ENCODE measurements at places on chromosomes 7 and 10.

GRCh38 chr7:157140511-157140905, 1.8 kb downstream of the UBE3C start:
- DNase-seq = no peak

DNA sequence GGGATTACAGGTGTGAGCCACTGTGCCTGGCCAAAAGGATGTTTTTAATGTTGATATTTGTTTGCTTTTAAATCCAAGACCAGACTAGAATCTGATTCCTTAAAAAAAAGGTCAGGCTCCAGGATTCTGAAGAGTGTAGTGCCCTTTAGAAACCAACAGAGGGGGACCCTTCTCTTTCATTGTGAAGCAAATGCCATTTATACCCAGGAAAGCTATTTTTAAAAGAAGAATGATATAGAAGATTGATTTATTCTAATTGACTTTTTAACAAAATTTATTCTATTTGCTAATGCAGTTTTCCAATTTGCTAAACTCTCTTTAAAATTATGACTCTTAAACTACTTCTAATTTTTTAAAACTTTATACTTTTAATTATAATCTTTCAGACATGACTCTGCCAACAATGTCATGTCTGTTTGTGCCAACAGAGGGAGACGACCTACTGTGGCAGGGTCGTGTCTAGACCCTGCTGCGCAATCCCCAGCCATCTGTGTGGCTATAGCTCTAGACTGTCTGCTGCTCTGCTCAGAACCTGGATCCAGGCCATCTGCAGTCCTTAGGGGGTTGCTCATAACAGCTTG, 201.0 kb upstream of the IMMP2L start:
- DNase-seq = no peak

DNA sequence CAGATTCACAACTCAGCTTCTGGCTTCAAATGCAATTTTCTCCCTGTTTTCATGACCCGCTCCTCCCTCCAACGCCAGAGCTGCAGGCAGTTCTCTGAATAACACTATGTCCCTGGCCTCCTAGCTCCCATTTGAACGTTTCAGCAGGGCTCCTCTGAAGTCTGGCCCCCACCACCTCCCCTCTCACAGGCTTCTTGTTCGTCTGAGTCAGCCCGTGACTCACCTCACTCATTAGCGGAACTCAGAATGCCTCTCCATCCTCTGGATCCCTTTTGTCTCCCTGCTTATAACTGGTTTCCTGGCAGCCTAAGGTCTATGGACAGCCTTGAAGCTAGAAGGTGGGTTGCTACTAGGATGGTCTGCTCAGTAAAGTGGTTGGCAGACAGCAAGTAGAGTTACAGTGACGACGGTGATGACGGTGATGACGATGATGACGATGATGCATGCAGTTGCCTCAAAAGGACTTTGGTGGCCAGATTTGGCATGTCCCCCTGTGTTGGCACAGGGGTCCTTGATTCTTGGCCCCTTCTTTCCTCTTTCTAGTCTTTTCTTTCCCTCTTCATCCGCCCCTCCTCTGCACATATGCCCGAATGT, 83.3 kb upstream of the MKLN1 start:
- peak; percentile 62 for DNase-seq

GRCh38 chr7:2893411-2893861, 49.3 kb upstream of the GNA12 start:
- no peak for DNase-seq

- DNase-seq = no peak
Observed at GRCh38 chr10:59372543-59372942, 10.2 kb upstream of the FAM13C start.

DNA sequence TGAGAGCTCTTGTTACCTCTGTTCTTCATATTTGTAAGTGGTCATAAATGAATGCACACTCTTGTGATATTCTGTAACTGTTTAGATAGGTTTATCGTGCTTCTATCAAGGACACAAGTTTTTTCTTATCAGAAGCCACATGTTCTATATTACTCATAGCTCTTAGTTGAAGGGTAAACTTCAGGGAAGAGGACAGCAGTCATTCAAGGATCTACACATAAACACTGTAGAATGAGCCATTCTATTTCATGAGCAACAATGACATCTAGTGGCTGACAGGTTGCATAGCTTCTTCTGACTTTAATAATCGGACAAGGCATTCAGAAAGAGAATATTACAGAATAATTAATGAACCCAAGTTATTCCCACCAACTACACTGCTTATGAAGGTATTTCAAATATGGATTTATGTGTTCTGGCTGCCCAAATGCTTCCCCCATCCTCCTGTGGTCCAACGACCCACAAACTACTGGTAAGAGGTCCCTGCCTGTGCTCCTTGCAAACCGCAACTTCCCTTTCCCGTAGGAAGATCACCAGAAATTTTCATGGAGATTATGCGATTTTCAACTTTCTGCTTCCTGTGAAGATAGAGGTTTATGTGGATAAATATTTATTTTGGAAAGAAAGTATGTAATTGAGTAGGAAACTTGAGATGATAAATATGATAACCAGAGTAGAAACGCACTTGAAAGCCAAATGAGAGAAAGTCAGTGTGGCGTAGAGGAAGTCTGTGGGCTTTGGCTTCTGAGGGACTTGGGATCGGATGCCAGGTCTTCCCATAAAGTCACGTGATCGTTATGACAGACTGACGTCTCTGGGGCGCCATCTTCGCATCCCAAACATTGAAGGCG, 16.8 kb upstream of the ABCB5 start:
- peak; percentile 88 for DNase-seq

- DNase-seq = peak; percentile 45
Observed at GRCh38 chr7:108454674-108455550, 1.3 kb downstream of the NRCAM start.

GRCh38 chr7:127738859-127739258, 86.9 kb downstream of the SND1 start:
- no peak for DNase-seq

- no peak for DNase-seq
Observed at GRCh38 chr7:108360058-108360800, 96.0 kb downstream of the NRCAM start.

Data from Ammon's horn (tissue), 1 donor.